Stimulated activated CD8-positive, alpha-beta memory T cell treated with anti-CD3 and anti-CD28 coated beads, Interleukin-15, amount 100 ng/mL, for 48 hours (primary cell): ENCODE measurements at places on chromosomes 4 and X.
A peak's percentile ranks its signal among the peaks of the same experiment; 100 is the strongest.

- no peak for DNase-seq
Observed at GRCh38 chrX:18833071-18833731, 125.8 kb downstream of the PPEF1 start.

GRCh38 chr4:153651587-153651986 lies 32.5 kb upstream of the TLR2 start:
- DNase-seq, result peak; percentile 34

GRCh38 chr4:610411-611261 lies 14.7 kb upstream of the PDE6B start:
- no peak for DNase-seq

GRCh38 chrX:131356725-131357124 lies 67.6 kb upstream of the IGSF1 start:
- DNase-seq, result no peak

DNA sequence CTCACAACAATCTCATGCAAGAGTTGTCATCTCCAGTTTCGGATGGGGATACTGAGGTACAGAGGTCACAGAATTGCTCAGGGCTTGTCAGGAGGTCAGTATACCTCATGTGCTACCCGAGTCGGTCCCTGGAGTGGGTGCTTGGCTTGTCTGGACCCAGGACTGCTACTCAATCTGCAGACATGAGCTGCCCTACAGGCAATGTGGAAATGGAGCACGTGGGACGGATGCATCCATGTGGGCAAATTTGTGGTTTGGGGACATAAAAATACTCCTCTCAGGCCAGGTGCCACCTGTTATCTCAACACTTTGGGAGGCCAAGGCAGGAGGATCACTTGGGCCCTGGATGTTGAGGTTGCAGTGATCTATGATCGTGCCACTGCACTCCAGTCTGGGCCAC lies 15.8 kb downstream of the USP11 start:
- no peak for DNase-seq

GRCh38 chr4:76449362-76449767 lies 14.3 kb downstream of the SHROOM3 start:
- DNase-seq, result no peak

- no peak for DNase-seq
Observed at GRCh38 chr4:14772388-14772787, 229.9 kb upstream of the CPEB2 start.

GRCh38 chr4:168521721-168522120 lies 24.9 kb downstream of the PALLD start:
- DNase-seq, result no peak

DNA sequence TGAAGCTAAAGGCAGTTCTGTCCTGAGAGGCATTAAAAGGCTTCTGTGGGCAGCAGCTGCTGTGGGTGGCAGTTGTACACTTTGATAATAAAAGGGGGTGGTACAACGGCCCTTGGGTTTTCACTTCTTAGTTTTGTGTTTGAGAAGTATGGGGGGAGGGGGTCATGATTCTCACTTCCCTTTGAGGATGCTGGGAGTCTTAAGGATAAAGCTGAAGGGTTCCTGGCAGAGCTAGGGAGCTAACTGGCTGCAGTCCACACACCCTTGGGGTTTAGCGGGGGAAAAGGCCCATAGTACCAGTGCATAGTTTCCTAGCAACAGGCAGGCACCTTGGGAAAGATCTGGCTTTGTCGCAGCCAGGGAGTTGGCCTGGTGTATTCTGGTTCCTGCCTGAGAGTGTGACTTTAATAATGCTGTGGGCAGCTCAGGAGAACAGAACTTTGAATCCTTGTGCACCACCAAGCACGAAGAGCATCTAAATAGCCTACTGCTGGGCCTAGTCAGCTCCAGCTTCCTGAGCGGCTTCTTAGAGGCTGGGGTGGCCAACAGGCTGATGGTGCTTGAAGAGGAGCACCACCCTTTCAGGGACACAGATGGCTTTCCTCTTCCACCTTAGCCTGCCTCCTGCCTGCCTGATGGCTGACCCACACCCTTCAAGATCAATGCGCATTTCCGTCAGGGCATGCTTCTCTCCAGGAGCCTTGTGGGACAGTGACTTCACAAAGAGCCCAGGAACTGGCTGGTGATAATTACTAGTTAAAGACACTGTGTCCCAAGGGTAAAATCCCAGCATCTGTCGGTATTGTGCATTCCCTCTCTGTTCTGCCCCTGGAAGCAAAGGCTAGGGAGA lies 12.5 kb downstream of the ZBTB33 start:
- DNase-seq, result no peak

DNA sequence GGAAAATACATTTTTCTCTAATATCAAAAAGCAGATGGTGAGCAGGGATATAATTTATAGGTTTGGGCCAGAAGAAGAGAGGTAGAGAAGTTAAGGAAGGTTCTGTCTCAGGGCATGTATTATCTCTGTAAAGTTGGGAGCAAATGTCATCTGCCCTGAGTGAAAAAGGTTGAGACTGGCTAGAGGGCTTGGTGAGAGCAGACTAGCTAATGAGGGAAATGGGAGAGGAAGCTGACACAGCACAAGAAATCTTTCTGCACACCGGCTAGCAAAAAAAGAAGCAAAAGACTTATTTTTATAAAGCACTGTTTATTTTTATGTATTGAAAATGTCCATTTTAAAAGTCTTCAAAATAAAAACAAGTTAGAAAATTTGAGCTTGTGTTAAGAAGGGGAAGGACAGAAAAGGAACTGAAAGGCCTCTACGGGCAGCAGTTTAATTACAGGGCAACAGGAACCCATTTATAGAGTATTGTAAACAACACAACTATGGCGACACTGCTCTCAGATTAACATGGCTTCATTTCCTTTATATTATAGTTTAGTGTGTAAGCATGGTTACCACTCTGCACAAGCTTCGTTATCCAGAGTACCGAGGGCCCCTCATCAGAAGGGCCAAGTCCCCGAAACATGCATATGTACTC lies 17.4 kb downstream of the CD40LG start:
- no peak for DNase-seq
